ENCODE measurements at places on chromosomes 4 and X.

DNA sequence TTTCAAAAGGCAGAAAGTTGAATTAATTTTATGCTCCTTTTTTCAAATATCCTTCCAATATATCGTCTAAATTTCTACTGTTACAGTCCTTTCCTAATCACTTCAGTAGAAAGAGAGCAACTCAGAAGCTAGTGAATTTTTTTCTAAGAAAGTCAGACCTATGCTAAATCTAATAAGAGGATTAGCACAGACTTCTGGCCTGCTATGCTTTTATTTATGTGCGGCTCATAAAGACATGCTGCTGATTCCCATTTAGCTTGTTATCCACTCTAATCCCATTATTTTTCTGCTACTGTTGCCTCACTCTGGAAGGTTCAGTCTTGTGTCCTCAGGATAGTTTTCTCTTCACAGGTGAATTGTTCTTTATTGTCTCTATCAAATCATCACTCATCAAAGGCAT lies 473.5 kb upstream of the FAM241A start:
- no peak for DNase-seq

DNA sequence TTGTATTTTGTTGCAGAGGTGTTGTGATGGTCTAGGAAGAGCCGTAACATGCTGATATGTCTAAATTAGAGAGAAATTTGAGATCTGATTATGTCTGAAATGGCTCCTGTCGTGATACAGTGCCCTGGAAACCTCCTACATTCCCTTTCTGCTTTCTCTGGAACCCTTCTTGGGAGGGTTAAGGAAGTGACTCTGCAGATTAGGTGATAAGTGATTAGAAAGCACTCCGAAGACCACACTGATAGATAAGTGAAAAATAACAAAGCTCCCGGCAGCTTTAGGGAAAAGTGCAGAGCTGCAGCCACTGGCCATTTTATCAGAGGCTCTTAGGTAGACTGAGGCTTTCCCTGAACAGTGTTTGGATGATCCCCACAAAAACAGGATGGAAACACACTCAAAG lies 110.6 kb downstream of the MGST2 start:
- DNase-seq, result no peak

DNA sequence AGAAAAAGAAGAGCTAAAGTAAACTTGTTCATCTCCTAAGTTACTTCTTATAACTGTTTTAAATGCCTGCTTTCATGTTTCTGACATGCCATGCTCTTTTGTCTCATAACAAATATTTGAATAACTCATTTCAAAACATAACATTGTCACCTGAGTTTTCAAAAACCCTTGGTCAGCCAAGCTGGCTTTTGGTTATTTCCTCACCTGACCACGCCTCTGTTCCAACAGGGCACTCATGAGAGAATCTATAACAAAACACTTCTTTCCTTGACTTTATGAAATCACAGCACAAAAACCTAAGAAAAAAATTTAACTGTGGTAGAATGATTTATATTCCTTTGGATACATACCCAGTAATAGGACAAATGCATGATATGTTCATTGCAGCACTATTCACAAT lies 172.9 kb upstream of the GALNT7 start:
- no peak for DNase-seq

DNA sequence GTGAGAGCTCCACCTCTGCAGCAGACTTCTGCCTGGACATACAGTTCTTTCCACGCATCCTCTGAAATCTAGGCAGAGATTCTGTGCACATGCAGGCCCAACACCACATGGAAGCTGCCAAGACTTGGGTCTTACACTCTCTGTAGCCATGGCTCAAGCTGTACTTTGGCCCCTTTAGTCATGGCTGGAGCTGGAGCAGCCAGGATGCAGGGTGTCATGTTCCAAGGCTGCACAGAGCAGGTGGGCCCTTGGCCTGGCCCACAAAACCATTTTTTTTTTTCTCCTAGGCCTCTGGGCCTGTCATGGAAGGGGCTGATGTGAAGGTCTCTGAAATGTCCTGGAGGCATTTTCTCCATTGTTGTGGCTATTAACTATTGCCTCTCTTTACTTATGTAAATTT lies 990.5 kb upstream of the ADGRL3 start:
- no peak for DNase-seq

DNA sequence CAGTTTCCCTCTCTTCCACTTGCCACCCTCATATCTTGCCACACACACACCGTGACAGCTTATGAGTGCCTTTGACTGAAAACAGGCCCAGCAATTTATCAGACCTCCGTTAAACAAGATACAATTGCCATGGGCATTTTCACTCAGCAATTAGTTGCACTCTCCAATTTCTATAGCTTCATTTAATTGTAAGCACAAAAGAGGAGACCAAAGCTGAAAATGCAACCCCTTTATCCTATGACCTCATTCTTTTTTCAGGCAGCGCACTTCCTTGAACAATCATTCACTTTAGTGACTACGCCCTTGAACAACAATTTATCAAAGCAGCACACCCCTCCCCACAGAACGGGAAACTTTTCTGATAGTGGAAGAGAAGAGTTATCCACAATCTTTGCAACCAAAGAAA lies 4.1 kb downstream of the POF1B start:
- DNase-seq, result no peak

Measured in HFFc6 (cell line).